Motor neuron (in vitro differentiated cells): ENCODE measurements at places on chromosomes 7 and 10. TPM values are rescaled to one million over a fixed set of nuclear protein-coding genes. Genes with fewer than 3 reads are reported as not detected.

Gene PIP
- not detected in 2 replicates for total RNA-seq

Gene DNA2
- 0.66 and 1.2 TPM in 2 replicates for total RNA-seq

Gene RBP3
- 0.10 and 0.22 TPM in 2 replicates for total RNA-seq

Gene CPED1
- 6.1 and 8.5 TPM in 2 replicates for total RNA-seq

Gene LRMDA
- total RNA-seq, result 0.46 TPM in 1 of 2 replicates, not detected in the other

Gene SPDYE16
- 1.5 and 1.6 TPM in 2 replicates for total RNA-seq

Gene MAP3K8
- total RNA-seq, result 22.3 and 23.4 TPM in 2 replicates

Gene DNAJC12
- 90.9 and 175 TPM in 2 replicates for total RNA-seq

Gene GPR15LG
- not detected in 2 replicates for total RNA-seq

Gene GRID2IP
- total RNA-seq, result 0.21 and 0.23 TPM in 2 replicates

Gene STOX1
- total RNA-seq, result 1.4 and 1.5 TPM in 2 replicates

Gene TSPAN15
- 5.4 and 5.5 TPM in 2 replicates for total RNA-seq

Gene VWDE
- total RNA-seq, result 0.16 and 0.69 TPM in 2 replicates

Gene DNAJC2
- total RNA-seq, result 17.4 and 18.3 TPM in 2 replicates

Gene NCOA4
- 86.0 and 88.3 TPM in 2 replicates for total RNA-seq

Gene NYAP1
- 21.1 and 21.2 TPM in 2 replicates for total RNA-seq

Gene PNLIPRP3
- total RNA-seq, result 0.22 and 0.57 TPM in 2 replicates

Gene PSD
- total RNA-seq, result 43.1 and 45.6 TPM in 2 replicates

Gene SMO
- total RNA-seq, result 8.8 and 10.4 TPM in 2 replicates

Gene HMX3
- total RNA-seq, result 0.16 TPM in 1 of 2 replicates, not detected in the other

Gene AQP1
- total RNA-seq, result 0.38 and 1.3 TPM in 2 replicates
